ENCODE measurements at places on chromosomes 7 and 10.
A peak's percentile ranks its signal among the peaks of the same experiment; 100 is the strongest.

GRCh38 chr7:32532716-32533115 lies 37.4 kb downstream of the AVL9 start:
- no peak for DNase-seq

DNA sequence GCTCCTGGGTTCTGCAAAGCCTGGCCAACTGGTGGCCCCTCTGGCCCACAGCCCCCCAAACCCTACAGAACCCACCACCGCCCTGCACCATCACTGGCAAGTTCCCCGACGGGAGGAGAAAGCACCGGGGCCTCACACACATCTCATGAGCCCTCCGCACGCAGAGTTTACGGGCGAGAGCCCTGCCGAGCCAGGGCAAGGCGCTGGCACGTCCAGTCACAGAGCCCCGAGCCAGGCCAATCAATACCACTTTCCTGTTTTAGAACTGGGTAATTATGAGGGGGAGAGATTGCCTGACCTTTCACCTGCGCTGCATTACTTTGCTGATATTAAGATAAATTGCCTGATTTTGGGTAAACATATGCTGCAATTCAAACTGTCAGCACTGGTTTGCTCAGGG lies 113.3 kb downstream of the EBF3 start:
- DNase-seq, result no peak

- no peak for DNase-seq
These were observed 105.3 kb downstream of the SORCS1 start for GRCh38 chr10:107059068-107059804.

GRCh38 chr7:9029681-9030530 lies 596.5 kb downstream of the NXPH1 start:
- peak; percentile 90 for DNase-seq

- no peak for DNase-seq
These were observed 342.3 kb upstream of the ADARB2 start for GRCh38 chr10:2079603-2080078.

GRCh38 chr7:139131601-139132041 lies 22.1 kb upstream of the ZC3HAV1 start:
- DNase-seq, result no peak

- DNase-seq, result no peak
These were observed 56.3 kb upstream of the SFMBT2 start for GRCh38 chr10:7467031-7467667.

GRCh38 chr7:11212080-11212711 lies 238.5 kb downstream of the PHF14 start:
- peak; percentile 77 for DNase-seq

DNA sequence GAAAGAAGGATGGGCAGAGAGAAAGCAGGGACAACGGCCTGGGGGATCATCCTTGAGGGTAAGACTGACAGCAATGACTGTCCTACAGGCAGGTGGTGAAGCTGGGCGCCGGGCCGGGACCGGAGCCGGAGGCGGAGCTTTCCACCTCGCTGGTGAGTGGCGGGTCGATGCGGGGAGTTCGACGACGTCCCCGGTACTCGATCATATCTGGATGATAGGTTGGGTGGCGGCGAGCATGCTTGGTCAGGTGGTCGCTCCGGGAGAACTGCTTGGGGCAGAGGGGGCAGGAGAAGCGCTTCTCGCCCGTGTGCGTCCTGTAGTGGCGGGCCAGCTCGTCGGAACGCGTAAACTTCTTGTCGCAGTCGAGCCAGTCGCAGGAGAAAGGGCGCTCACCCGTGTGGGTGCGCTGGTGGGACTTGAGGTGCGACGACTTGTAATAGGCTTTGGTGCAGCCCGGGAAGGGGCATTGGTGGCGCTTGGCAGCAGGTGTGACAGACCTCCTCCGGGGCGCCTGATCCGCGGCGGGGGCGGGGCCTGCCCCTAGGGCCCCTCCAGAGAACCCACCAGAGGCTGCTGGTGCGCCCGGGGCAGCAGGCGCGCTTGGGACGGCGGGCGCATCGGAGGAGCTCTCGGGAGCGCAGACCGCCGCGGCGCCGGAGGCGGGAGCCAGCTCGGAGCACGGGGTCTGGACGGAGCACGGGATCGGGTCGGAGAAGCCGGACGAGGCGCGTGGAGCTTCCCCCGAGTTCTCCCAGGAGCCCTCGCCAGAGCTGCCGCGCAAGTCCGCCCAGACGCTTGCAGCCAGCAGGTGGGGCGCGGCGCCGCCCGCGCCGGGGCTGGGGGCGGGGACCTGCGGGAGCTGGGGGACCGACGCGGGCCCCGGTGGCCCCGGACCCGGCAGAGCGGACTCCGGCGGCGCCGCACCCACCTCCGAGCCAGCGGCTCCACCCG lies 752 bp downstream of the KLF14 start:
- DNase-seq, result no peak

Data from COR-L47 (cell line).